ENCODE measurements at places on chromosomes 12 and 14.

GRCh38 chr12:27194644-27195043, 49.4 kb upstream of the STK38L start:
- no peak for DNase-seq

DNA sequence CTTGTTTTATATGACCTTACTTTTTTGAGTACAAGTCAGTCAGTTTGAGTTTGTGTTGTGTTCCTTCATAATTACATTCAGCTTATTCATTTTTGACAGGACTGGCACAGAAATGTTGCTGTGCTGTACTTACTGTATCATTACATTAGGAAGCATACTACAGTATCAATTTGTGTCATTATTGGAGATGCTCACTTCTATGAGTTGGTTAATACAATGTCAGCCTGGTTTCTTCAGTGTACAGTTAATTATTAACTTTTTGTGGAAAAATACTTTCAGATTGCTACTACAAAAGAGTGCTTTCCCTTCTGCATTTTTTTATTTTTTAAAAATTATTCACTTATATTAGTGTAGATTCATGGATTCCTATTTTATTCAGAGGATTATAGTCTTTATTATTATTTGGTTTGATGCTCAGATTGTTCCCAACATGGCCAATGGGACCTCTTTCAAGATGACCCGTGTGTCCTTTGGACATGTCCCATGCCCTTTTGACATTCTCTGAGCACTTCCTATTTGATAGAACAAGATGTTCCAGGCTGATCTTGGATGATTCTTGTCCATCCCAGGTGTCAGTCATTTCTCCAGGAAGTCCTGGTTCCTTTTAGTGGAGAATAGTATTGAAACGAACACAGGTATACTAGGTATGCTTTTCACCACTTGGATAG, 66.6 kb downstream of the MON2 start:
- DNase-seq, result no peak

GRCh38 chr14:53542732-53543131, 389.6 kb upstream of the DDHD1 start:
- no peak for DNase-seq

- DNase-seq, result no peak
Observed at GRCh38 chr12:68478516-68479260, 132.0 kb upstream of the RAP1B start.

DNA sequence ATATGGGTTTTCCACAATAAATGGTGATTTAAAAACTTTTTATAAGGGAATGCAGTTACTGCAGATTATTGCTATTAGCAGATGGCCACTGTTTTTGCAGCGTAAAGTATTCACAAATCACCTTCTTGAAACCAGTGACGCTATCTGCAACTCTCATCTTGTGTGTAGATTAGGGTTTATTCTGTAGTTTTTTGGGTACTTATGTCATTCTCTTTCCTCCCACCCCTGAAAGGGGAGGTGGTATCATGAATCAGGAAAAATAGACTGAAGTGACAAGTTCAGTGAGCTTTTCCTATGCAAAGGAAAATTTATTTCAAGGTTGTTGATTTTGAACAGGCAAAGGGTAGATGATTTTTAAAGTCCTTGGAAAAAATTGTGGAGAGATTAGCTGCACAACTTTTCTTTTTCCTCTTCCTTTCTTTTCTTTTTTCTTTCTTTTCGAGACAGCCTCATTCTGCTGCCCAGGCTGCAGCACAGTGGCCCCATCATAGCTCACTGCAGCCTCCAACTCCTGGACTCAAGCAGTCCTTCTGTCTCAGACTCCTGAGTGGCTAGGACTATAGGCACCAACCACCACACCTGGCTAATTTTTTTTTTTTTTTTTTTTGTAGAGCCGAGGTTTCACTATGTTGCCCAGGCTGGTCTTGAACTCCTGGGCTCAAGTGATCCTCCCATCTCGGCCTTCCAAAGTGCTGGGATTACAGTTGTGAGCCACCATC, 1.6 kb downstream of the FRS2 start:
- no peak for DNase-seq

GRCh38 chr14:85620947-85621346, 91.0 kb downstream of the FLRT2 start:
- DNase-seq, result no peak

DNA sequence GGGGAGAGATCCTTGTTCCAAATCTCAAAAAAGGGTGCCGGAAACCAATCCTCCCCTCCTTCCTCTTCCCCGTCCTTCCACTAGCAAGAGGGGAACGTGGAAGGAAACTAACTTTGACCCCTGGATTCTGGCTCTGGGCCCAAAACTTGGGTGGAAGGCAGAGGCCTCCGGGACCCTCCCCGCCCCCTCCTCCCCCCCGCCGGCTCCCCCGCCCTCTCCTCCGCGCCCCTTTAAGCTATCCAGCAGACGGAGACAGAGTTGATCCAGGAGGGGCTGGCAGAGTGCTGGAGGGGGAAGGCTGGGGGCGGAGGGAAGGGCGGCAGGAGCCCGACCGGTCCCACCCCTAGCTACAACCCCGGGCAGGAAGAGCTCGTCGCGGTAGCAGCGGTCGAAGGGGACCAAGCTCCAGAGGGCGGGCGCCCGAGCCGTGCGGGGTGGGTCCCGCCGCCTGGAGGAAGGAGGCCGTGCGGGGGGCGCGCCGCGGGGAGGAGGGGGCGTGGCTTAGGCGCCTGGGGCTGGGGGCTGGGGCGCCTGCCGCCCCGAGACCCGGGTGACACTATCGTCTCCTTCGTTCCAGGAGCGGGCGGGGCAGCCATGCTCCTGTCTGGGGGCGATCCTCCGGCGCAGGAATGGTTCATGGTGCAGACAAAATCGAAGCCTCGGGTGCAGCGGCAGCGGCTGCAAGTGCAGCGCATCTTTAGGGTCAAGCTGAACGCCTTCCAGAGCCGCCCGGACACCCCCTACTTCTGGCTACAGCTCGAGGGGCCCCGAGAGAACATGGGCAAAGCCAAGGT, at the start of gene NYNRIN:
TSS of gene NYNRIN (plus strand) at position 351 of the 794 bp plus-strand sequence. CDS start at position 595, 244 bp downstream.
- DNase-seq, result no peak

- DNase-seq, result no peak
Observed at GRCh38 chr12:14975457-14975856, 2.6 kb downstream of the PDE6H start.

- DNase-seq, result no peak
Observed at GRCh38 chr12:49609059-49609874, 3.8 kb upstream of the FAM186B start.

DNA sequence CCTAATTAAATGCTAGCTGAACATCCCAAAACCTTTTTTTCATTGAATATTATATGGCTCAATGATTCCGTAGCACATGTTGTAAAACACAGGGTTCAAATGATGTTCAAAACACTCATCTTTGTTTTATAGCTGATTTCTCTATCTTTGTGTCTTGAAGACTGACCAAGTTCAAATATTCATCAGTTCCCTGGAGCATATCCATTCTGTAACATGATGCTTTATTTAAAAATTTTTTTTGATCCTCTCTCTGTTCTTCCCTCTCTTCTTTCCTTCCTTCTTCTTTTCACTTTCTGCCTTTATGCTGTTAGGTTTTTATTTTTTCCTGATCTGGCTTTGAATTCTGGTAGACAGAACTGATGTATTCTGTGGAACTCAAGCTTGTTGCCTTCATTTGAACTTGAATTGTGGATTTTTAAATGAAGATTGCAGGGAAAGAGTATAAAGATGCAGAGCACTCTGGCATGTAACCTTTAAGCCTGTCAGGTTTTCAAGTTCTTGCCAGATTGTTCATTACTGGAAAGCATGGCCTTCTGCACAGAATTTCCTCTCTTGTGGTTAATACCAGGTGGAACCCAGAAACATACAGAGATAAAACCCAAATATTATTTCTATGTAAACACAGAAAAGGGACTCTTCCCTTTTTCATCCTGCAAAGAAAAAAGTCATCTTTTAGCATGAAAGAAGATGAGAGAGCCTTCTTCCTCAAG, 39.5 kb downstream of the PROX2 start:
- DNase-seq, result no peak

DNA sequence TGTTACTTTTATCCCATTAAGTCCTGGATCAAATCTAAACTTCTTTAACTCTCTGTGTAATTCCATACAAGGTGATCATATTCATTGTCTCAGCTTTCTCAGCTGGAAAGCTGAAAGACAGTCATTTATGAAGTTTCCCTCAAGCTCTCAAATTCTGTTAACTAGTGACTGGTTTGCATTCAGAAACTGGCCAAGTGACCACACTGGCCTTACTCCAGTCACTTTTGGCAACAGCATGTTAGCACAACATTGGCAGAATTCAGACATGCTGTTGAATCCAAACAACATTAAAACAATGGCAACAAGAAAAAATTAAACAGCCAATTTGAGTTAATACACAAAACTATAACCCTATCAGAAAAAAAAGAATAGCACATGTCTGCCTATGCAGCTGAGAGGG, 343.3 kb downstream of the MDGA2 start:
- DNase-seq, result no peak

DNA sequence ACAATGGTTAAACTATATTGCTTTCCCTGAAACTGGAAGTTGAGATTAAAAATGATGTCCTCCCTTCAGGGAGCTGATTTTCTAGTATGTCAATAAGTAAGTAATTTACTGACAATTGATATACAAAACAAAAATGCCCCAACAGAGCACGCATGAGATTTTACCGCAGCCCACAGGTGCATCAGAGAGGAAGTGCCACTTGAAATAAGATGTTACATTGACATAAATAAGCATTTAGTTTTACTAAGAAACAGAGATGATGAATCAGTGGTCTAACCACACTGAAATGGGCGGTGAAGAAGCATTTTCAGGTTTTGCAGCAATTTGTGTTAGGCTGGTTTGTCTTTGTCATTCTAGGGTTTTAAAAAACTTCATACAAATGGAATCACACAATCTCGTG, 8.8 kb upstream of the CLECL1 start:
- DNase-seq, result peak; percentile 63

DNA sequence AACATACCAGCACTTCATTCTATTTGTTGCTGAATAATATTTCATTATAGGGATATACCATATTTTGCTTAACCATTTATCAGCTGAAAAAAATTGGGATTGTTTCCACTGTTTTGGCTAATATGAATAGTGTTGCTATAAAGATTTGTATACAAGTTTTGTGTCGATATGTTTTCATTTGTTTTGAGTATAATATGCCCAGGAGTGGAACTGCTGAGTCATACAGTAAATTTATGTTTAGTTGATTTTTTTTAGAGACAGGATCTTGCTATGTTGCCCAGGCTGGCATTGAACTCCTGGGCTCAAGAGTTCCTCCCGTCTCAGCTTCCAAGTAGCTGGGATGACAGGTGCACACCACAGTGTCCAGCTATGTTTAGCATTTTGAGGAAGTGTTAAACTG, 131.5 kb upstream of the TMCC3 start:
- DNase-seq, result no peak

DNA sequence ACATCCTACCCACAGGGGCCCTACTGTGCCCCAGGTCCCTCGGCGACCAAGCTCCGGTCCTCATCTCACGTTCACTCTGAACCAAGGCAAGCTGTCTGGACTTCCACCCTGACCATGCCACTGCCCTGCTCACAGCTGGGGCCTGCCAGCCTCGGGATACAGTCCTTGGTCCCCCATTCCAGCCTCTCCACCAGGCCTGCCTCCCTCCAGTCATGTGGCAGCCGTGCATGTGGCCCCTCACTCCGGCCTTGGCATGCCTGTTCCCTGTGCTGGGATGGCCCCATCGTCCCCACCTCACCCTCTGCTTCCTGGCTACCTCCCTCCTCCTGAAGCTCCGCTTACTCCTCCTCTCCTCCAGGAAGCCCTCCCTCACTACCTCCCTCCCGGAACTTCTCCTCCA, 38.6 kb upstream of the DLK1 start:
- no peak for DNase-seq

DNA sequence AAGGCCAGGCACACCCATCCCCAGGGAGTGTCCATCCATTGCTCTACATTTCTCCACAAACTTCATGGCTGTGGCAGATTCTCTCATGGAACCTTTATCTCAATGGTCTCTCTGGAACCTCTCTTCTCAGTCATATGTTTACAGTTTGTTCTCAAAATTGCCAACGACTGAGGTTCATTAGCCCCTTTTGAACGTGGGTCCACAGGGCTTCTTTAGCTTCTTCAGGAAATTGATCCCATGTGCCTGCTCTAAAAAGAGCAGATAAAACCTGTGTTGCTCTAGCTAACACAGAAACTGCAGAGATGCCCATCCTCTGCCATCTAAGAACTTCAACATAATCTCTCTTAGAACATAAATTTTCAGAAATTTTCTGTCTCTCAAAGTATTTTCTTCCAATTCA, at the start of gene OR6C4:
TSS of gene OR6C4 (plus strand) at position 301 of the 400 bp plus-strand sequence. CDS start 1,625 bp downstream, outside the sequence.
- DNase-seq, result no peak

DNA sequence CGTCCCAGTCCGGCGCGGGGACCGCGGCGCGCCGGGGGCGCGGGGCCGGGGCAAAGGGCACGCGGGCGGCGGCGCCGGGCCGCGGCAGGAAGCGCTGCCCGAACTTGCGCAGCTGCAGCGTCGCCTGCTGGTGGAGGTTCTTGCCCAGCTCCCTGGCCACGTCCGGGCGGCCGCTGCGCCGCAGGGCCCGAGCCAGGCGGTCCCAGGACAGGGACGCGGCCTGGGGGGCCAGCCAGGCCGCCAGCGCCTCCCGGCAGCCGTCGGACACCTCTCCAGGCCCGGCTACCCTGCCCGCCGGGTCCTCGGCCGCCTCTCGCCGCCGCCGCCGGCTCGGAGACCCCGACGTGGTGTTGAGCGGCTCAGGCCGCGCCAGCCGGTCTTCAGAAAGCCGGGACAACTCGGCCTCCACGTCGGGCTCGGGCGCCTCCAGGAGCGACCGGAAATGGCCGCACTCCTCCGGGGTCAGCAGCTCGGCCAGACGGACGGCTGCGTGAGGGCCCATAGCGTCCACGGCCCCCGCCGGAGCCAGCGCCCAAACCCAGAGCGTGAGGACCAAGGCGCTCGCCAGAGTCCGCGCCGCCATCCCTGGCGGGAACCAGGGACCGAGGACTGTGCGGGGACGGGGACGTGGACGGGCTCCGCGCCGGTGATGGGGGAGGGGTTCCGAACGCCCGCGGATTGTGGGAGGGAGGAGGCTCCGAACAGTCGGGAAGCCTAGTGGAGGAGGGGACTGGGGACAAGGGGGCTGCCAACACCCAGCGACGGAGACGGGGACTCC, 34.0 kb downstream of the FIGNL2 start:
- DNase-seq, result no peak

DNA sequence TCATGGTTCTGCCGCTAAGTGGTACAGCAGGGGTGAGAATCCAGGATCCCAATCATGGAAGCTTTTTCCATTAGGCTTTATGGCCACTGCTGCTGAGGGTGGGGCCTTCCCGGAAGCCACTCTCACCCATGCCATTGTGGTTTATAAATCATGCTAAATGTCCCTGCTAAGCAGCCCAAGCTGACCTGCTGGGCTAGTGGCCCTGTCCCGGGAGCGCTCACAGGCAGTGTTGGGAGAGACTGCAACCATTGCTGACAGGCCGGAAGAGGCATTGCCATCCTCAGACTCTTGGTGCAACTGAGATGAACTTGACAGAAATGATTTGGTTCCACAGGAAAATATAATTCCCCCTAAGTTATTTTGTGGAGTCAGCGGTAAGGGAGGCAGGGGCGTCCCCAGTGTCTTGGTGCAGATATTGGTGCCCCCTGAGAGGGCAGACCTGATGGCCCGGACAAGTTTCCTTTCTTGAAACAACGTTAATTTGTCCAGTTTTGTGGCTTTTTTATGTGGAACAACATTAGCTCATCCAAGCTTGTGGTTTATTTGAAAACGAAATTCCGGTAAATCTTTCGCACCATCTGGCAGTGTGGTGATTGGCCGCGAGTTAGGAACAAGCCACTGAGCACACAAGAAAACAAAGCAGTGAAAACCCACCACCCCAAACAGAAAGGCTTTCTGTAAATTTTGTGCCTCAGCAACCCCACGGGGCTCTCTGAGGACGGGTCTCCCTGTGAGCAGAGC, 82.3 kb downstream of the SSPN start:
- no peak for DNase-seq

- DNase-seq, result no peak
Observed at GRCh38 chr12:133130808-133131128, 341 bp downstream of the ZNF10 start.

- DNase-seq, result no peak
Observed at GRCh38 chr12:124323771-124324530, 29.1 kb downstream of the RFLNA start.

Measured in stimulated activated CD4-positive, alpha-beta T cell treated with anti-CD3 and anti-CD28 coated beads, Interleukin-12 subunit alpha, Interleukin-12 subunit beta, amount 100 ng/mL, for 48 hours (primary cell).